ENCODE measurements at places on chromosomes 7 and 10.

- DNase-seq: no peak
Observed at GRCh38 chr10:29734640-29734961, 99.8 kb upstream of the SVIL start.

GRCh38 chr7:120395526-120396019 is 122.6 kb downstream of the KCND2 start:
- DNase-seq: no peak

DNA sequence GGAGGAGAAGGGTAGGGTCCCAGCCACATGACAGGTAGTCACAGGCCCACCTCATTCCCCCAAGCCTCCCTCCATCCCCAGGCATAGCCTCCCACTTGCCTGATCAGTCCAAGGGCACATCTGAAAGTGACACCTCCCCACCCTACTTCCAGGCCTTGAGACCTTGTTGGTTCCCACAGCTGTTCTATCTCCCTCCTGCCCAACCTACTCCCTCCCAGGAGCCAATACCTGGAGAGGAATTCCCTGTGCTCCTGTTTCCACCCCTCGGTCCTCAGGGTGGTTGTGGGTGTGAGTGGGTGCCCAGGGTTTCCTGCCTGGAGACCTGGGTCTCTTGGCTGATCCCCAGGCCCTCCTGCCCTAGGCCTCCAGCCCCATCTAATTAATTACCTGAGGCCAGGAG is 11.6 kb upstream of the IMPDH1 start:
- no peak for DNase-seq

GRCh38 chr10:36771725-36772124 is 353.7 kb upstream of the ANKRD30A start:
- DNase-seq: no peak

DNA sequence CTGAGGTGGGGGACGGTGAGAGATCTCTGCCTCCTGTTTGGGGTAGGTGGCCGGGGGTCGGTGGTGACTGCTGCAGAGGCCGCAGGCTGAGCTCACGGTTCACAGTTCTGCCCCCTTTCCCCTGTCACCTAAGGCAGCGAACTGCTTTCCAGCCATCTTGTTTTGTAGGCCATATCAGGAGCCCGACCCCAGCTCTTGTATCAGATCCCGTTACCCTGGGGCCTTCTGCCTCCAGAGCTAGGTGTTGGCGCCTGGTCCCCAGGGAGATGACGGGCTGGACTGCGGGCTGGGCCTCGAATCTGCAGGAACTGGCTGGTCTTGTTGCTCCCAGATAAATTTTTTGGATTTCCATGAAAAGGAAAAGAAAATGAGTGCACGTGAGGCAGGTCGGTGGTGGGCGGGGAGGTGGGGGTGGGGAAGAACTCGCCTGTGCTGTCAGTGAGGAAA is 183.0 kb downstream of the DNAJB6 start:
- DNase-seq: no peak

DNA sequence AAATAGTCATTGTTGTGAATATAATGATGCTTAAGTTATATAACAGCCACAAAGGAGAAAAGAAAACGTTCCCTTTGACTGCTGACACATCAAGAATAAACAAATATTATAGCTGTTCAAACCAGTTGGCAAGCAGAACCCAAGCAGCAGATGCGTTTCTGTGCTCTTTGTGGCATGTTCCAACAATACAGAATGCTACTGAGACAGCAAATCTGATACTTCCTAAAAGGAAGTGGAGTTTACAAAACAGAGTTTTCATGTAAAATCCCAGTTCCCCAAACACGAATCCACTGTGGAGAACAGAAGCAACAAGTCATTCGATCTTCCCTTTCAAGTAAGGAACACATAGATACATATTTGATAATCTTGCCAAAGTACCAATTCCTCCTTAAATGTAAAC is 170.9 kb upstream of the ASAH2 start:
- DNase-seq: no peak

- no peak for DNase-seq
Observed at GRCh38 chr10:47018026-47018735, 107.0 kb downstream of the PTPN20 start.

- DNase-seq: no peak
Observed at GRCh38 chr7:94115316-94115715, 111.2 kb upstream of the BET1 start.

- no peak for DNase-seq
Observed at GRCh38 chr7:155484483-155485399, 26.8 kb downstream of the EN2 start.

DNA sequence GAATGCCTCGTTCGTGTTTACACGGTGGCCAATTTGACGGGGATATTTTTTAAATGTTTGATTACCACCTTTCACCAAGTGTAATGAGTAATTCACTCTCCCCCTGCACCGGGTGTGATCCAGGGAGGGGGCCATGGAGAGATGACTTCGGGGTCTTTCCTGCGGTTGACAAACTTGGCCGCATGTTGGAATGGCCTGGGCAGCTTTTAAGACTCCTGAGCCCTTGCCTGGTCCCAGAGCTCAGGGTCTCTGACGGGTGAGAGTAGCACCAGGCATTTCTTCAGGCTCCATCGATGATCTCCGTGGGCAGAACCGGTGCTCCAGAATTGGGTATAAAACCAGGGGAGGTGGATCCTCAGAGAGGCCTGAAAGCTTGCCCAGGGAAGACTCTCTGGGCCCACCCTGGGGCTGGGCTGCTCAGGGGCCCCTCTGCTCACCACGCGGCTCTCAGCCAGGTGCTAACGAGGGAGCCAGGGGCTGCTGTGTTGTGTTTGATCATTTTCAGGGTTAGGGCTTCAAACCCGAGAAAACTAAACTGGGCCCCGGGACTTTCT is 882 bp downstream of the ZNF282 start:
- no peak for DNase-seq

DNA sequence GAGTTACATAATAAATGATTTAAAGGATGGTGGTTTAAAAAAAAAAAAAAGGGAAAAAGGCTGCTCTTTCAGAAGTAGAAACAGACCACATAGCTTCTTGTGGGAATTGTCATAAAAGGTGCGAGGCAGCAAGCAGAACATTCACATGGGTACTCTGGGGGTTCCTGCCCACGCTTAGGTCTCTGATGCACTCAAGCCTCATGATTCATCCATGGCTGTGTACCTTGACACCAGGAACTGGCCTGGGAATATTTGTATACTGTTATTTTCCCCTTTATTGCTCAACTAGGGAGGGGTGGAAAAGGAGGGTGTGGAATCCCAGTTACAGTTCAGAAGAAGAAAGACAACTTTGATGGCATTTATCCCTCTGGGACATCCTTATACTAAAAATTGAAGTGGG is 4.0 kb downstream of the PON2 start:
- no peak for DNase-seq

DNA sequence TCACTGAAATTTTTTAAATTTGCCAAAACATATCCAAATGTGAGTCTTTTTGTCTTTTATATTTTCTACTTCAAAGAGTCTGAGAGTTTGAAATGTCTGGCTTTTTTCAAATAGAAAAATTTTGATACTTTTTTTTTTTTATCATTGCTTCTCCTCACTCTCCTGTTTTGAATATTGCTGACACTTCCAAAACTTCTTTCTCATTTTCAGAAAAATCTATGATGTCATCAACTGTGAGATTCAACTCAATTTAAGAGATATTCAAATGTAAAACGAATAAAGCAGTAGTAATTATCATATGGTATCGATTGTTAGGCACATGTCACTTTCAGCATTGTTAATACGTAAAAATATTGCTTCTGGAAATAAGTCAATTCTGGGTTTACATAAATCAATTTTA is 505.8 kb upstream of the STEAP1 start:
- no peak for DNase-seq

GRCh38 chr10:18980089-18980629 is 68.4 kb upstream of the MALRD1 start:
- no peak for DNase-seq

DNA sequence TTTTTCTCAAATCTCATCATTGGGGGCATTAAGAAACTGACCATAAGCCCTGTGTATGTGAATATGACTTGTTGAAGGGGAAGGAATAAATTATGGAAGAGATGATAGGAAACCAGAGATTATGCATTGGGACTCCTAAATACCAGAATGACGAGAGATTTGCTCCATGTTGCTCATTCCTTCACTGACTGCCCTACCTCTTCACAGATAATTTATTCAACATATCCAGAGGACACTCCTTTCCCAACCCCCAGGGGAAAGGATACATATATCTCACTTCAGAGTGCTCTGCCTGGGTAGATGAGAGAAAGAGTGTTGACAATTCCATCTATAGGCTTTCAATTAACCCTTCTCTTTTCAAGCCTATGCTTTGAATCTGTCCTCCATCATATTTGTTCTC is 145.3 kb upstream of the RHOBTB1 start:
- DNase-seq: no peak

DNA sequence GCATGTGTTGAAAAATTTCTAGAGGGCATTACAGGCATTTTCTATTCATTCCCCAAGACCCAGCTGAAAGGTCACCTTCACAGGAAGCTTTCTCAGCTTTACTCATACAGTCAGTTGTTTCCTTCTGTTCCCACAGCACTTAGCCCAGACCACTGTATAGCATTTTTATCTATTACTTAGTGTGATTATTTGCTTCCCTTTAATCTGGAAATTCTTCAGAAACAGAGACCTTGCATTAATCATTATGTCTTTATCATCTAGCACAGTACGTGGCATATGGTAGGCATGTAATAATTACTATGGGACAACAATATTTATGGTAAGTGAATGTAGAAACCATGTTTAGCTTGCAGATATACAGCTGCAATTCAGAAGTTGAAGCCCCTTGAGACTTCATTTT is 38.2 kb upstream of the CDK6 start:
- DNase-seq: no peak
